Gastroesophageal sphincter (tissue), 4 donors: ENCODE measurements at places on chromosomes 7 and 10. TPM values are rescaled to one million over a fixed set of nuclear protein-coding genes. Genes with fewer than 3 reads are reported as not detected.

Gene C10orf53
- not detected for total RNA-seq

DNA sequence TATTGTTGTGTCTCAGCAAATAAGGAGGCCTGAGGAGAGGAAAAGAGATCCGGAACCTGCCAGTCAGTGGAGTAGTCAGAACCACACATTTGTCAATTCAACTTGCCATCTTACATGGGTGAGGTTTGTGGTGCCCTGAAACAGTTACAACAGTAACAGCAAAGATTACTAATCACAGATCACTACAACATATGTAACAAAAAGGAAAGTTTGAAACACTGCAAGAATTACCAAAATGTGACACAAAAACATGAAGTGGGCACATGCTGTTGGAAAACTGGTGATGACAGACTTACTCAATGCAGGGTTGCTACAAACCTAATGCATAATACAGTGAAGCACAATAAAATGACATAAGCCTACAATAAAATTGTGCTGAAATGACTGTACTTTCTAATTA, 89.4 kb downstream of the LRRN3 start:
- no peak for ATAC-seq

Gene GARS1
- total RNA-seq: 81.9 TPM

DNA sequence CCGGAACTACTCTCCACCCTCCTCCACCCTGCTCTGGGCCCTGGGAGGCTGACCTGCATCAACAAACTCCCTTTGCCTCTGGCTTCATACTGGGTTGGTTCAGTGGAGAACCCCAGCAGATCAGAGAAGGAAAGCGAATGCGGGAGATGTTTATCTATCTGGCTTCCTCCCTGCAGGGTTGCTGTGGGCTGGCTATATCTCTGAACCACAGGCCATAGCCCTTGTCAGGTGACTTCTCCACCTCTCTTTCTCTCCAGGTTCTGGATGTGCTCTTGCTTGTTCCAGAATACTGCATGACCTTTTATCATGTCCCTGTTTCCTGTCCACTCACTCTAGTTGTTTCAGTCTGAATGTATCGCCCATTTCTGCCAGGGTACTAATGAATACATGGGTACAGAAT, 51.7 kb upstream of the IFRD1 start:
- no peak for ATAC-seq

Gene FGFBP3
- 1.2 TPM for total RNA-seq

GRCh38 chr10:29104661-29105399, 184.0 kb upstream of the LYZL1 start:
- ATAC-seq: no peak

DNA sequence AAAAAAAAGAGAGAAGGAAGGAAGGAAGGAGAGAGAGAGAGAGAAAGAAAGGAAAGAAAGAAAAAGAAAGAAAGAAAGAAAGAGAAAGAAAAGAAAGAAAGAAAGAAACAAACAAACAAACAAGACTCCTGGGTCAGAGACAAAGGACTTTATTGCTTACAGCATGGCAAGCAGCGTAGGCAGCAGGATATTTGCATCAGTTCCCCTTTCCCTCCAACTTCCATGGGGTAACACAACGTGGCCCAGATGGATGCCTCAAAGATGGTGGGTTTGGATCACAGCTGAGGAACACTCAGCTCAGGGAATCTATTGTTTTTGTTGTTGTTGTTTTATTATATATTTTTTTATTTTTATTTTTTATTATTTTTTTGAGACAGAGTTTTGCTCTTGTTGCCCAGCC, 128.5 kb upstream of the VKORC1L1 start:
- ATAC-seq: no peak
